Thoracic aorta (tissue), 2 donors: ENCODE measurements at places on chromosomes 16 and 17. TPM values are rescaled to one million over a fixed set of nuclear protein-coding genes. Genes with fewer than 3 reads are reported as not detected.

C17orf107 gene
- 1.9 TPM for total RNA-seq

KRTAP4-4 gene
- not detected for total RNA-seq

SMIM5 gene
- 0.27 TPM for total RNA-seq

UTS2R gene
- total RNA-seq = 0.27 TPM

CCL7 gene
- total RNA-seq = 1.3 TPM

TBC1D28 gene
- total RNA-seq = not detected

NMT1 gene
- 53.1 TPM for total RNA-seq

NLRC5 gene
- total RNA-seq = 54.4 TPM

ACSM2A gene
- total RNA-seq = not detected

TEKT1 gene
- not detected for total RNA-seq

DNA sequence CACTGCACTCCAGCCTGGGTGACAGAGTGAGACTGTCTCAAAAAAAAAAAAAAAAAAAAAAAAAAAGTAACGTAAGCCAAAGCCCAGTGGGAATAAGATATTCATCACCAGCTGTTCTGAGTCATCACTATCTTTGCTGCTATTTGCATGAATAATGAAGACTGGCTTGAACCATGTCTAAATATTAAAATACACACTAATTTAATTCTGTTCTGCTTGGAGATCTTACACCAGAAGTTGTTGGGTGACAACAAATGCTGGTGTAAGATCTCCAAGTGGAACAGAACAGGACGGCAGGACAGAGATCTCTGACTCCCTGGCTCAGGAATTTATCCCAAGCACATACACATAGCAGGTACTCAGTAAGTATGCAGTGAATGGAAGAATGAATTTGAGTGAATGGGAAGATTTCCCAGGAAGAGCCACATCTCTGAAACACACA, 19.6 kb downstream of the DNAH17 start:
- H3K27me3 ChIP-seq = no peaks in the 10 kb centered on the region
- DNase-seq = no peak
- no peaks in the 10 kb centered on the region for H3K36me3 ChIP-seq
- H3K4me3 ChIP-seq = no peak overlapping the region
- H3K4me1 ChIP-seq = no peaks in the 10 kb centered on the region

- no peaks in the 10 kb centered on the region for H3K27me3 ChIP-seq
- no peaks in the 10 kb centered on the region for H3K36me3 ChIP-seq
- H3K4me3 ChIP-seq = no peak overlapping the region
These were observed 29.8 kb upstream of the GPRC5C start for GRCh38 chr17:74402048-74402447.

- H3K27me3 ChIP-seq = no peaks in the 10 kb centered on the region
- H3K36me3 ChIP-seq = no peaks in the 10 kb centered on the region
- H3K4me1 ChIP-seq = no peaks in the 10 kb centered on the region
- no peak overlapping the region for H3K4me3 ChIP-seq
- DNase-seq = no peak
These were observed 6.9 kb downstream of the GAA start for GRCh38 chr17:80108036-80108971.

- no peak overlapping the region for H3K27ac ChIP-seq
- no peak overlapping the region for H3K4me3 ChIP-seq
- H3K36me3 ChIP-seq = no peaks in the 10 kb centered on the region
These were observed 125.8 kb downstream of the DYNLRB2 start for GRCh38 chr16:80666378-80667250.

DNA sequence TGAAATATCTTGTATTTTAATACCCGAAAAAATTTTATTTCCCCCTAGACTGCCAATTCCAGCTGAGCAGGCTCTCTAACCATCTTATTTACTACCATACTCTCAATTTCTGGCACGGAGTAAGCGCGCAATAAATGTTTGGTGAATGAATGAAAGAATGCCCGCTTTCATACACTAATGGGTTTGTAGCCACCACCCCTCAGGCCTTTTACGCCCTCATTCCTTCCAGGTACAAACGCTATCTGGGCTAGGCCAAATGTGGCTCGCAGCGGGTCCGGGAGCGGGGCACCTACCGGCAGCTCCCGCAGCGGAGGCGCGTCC, 536 bp upstream of the PLD2 start:
- H3K4me3 ChIP-seq = peak overlapping the region; percentile 94
- H3K27ac ChIP-seq = no peak overlapping the region
- H3K4me1 ChIP-seq = peaks cover 10% of the 10 kb centered on the region
- no peak for DNase-seq

GRCh38 chr16:87723226-87723623, 42.6 kb downstream of the KLHDC4 start:
- no peak overlapping the region for H3K27ac ChIP-seq
- H3K36me3 ChIP-seq = peaks cover 6% of the 10 kb centered on the region
- no peak overlapping the region for H3K4me3 ChIP-seq
- no peaks in the 10 kb centered on the region for H3K4me1 ChIP-seq

DNA sequence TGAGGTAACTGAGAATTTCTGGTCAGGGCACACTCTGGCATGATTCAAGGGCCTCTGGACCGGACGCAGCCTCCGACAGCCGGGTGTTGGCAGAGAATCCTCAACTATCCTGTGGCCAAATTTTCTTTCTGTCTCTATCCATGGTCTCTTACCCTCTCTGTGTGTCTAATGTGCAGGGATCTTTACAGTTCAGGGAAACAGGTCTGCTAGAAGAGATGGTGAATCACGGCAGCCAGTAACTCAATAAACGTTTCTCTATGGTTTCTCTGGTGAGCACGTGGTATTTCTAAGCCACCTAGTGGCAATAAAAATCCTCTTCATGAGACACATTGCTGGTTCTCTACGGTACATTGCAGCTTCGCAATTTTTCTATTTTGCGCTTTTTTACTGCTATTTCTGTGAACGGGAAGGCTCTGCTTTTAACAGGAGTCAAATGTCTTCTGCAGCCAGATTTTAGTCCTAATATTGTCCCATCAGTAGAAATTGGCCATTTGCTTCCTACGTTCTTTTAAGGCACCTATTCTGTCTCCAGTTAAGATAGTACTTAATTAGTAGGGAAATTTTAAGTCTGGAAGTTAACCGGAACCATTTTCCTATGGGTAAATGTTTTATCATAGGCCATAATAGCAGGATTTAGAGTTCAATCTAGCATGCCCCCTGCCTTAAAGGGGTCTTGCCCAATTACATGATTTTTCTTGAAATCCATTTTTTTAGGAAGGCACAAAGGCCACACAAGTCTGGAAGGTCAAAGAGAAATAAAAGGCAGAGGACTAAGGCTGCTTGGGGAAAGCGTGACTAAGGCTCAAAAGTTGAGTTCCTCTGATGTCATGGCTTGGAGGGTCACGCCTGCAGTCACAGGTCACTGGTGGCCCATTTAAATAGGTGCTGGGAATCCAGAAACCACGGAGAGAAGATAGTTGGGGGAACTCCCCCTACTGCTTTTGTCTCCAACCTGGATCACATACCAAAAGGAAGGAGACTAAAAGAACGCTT, 31.5 kb downstream of the QPRT start:
- H3K27ac ChIP-seq = peak overlapping the region; percentile 52
- no peaks in the 10 kb centered on the region for H3K27me3 ChIP-seq
- H3K4me3 ChIP-seq = peak overlapping the region; percentile 46
- no peak for DNase-seq

GRCh38 chr17:48915459-48916282, 7.5 kb downstream of the UBE2Z start:
- peaks cover 36% of the 10 kb centered on the region for H3K36me3 ChIP-seq
- no peak overlapping the region for H3K4me3 ChIP-seq
- peak overlapping the region; percentile 39 for H3K27ac ChIP-seq
- no peak for DNase-seq

DNA sequence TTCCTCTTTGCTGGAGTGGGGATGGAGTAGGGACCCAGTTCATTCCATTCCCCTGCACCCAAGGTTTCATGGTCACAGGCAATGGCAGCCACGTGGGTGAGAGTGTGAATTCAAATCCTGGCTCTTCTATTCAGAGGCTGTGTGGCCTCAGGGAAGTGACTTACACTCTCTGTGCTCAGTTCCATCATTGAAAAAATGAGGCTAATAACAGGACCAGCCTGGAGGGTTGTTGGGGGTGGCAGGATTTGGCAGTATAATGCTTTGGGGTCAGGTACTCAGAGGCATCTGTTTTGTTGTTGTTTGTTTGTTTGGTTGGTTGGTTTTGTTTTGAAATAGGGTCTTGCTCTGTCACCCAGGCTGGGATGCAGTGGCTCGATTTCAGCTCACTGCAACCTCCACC, 2.2 kb upstream of the CRISPLD2 start:
- H3K27ac ChIP-seq = no peak overlapping the region
- H3K4me3 ChIP-seq = no peak overlapping the region
- peaks cover 6% of the 10 kb centered on the region for H3K4me1 ChIP-seq
- DNase-seq = no peak
- no peaks in the 10 kb centered on the region for H3K36me3 ChIP-seq
- H3K27me3 ChIP-seq = no peaks in the 10 kb centered on the region

DNA sequence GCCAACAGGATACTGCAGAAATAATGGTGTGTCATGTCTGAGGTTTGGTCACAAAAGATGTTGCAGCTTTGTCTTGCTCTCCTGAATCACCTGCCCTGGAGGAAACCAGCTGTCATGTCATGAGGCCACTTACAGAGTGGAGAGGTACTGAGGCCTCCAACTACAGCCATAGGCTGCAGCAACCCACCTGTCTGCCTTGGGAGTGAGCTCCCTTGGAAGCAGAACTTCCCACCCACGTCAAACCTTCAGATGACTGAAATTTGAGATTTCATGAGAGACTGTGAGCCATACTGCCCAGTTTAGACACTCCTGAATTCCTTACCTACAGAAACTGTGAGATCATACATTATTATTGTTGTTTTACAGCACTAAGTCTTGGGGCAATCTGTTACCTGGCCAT, 475.9 kb downstream of the HS3ST3B1 start:
- no peaks in the 10 kb centered on the region for H3K4me1 ChIP-seq
- H3K36me3 ChIP-seq = no peaks in the 10 kb centered on the region
- H3K4me3 ChIP-seq = no peak overlapping the region
- no peak for DNase-seq

- no peak overlapping the region for H3K27ac ChIP-seq
- H3K27me3 ChIP-seq = no peaks in the 10 kb centered on the region
- no peak for DNase-seq
- no peak overlapping the region for H3K4me3 ChIP-seq
- no peaks in the 10 kb centered on the region for H3K4me1 ChIP-seq
These were observed 12.8 kb upstream of the RANGRF start for GRCh38 chr17:8275421-8276290.

DNA sequence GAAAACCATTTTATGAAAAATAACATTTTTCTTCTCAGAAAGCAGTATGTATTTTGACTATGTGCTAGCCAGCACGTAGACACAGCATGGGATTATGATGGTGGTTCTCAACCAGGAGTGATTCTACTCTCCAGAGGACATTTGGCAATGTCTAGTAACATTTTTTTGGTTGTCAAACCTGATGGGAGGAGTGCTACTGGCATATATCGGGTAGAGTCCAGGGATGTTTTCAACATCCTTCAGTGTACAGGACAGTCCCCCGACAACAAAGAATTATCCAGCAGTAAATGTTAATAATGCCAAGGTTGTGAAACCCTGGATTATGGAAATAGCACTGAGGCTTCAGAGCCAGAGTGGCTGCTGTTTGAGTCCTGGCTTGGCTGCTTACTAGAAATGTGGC, 27.7 kb downstream of the AP2B1 start:
- no peak overlapping the region for H3K27ac ChIP-seq
- no peaks in the 10 kb centered on the region for H3K27me3 ChIP-seq
- H3K36me3 ChIP-seq = peaks cover 4% of the 10 kb centered on the region
- no peak for DNase-seq
- H3K4me3 ChIP-seq = no peak overlapping the region

DNA sequence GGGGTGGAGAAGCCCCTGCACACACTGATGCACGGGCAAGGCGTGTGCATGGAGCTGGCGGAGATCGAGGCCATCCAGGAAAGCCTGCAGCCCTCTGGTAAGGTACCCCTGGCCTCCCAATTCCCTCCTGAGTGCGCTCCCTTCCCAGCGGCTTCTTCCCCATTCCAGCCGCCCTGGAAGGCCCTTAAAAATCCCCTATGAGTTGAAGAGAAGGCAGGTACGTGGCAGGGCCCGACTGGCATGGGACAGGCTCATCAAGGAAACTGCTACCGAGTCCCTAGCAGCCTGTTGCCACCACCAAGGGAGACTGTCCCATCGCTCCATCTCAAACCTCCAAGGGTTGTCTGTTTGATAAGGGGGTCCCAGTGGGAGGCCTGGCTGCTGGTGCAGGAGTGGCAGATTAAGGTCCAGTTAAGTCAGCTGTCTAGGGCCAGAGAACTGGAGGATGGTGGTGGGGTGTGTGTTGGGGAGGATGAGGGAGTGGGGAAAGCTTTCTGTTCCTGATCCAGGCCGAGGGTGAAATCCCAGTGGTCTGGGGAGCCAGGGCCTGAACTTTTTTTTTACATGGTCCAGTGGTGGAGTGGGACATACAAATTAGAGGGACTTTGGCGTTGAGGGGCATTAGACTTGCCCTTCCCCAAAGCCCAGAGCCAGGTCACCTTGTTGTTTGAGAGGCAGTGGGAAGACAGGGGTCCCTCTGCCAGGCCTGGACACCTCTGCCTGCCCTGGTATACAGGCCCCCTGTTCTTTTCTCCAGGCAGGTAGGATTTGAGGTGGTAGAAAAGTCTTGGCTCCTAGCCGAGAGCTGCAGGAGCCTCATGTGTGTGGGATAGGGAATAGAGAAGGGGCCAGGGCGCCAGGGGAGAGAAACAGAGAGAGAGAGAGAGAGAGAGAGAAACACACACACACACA, 994 bp downstream of the IGFBP4 start:
- no peaks in the 10 kb centered on the region for H3K36me3 ChIP-seq
- peaks cover 34% of the 10 kb centered on the region for H3K4me1 ChIP-seq
- peak overlapping the region; percentile 83 for H3K4me3 ChIP-seq
- no peaks in the 10 kb centered on the region for H3K27me3 ChIP-seq

DNA sequence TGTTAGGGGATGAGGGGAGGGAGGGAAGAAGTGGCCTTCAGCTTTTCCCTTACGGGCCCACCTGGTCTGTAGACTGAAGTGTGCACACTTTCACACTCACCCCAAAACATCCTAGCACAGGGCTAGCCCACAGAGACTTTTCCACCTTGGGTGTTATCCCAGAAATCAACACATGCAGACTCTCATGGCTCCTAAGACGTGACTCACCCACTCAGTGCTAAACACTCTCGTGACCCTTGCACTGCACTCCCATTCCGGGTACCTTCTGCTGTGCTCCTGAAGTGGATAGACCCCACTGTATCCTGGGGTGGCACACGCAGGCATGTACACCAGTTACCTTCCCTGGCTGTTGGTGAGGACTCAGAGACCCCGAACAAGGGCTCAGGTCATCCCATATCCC, 23.0 kb upstream of the ABCC3 start:
- no peak overlapping the region for H3K4me3 ChIP-seq
- no peaks in the 10 kb centered on the region for H3K27me3 ChIP-seq
- H3K36me3 ChIP-seq = no peaks in the 10 kb centered on the region
- no peak for DNase-seq
- no peak overlapping the region for H3K27ac ChIP-seq

DNA sequence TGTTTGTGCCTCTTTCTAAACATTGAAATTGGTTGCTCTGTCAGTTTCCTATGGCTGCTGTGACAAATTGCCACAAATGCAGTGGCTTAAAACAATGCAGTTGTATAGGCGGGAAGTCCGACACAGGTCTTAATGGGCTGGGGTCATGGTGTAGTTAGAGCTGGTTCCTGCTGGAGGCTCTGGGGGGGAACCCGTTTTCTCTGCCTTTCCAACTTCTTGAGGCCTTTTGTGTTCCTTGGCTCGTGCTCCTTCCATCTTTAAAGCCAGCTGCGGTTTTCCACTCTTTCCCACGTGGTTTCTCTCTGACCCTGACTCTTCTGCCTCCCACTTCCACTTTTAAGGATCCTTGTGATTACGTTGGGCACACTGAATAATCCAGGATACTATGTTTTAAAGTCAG, 12.5 kb downstream of the EPN2 start:
- no peaks in the 10 kb centered on the region for H3K36me3 ChIP-seq
- H3K27ac ChIP-seq = peak overlapping the region; percentile 65
- H3K4me1 ChIP-seq = peaks cover 20% of the 10 kb centered on the region

GRCh38 chr16:8591451-8591850, 1.1 kb upstream of the TMEM114 start:
- no peak overlapping the region for H3K27ac ChIP-seq
- H3K4me3 ChIP-seq = no peak overlapping the region
- H3K4me1 ChIP-seq = peaks cover 3% of the 10 kb centered on the region
- no peaks in the 10 kb centered on the region for H3K36me3 ChIP-seq
